ENCODE measurements at places on chromosomes 1 and 21.

- DNase-seq = no peak
Observed at GRCh38 chr21:45639206-45640000, 4.1 kb upstream of the PCBP3 start.

DNA sequence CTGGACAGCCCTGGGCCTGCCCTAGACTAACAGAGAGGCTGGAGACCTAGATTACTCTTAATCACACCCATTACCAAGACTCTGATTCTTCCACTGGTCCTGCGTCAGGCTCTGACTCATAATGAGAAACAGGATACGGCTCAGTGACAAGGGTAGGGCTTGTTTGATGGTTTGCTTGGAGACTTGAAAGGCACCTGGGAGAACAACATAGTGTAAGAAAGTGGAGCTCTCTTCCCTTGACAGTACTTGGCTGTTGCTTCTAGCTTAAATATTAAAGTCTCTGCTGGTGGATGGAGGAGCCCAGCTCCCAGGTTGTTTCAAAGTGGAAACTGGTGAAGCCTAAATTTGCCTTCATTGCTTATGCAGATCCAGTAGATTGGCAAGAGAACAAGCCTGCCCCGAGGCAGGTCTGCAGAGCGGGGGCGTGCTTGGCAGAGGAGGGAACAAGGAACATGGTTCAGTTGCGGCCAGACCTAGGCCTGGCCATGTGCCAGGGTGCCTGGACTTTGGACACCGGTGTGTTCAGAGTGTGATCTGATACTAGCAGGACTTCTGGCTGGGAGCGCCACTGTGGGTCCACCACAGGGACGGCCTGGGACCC lies 480.6 kb downstream of the CAMTA1 start:
- DNase-seq = no peak

- no peak for DNase-seq
Observed at GRCh38 chr1:44315521-44315920, 39.5 kb downstream of the ERI3 start.

GRCh38 chr1:110360431-110360830 lies 21.3 kb downstream of the RBM15 start:
- DNase-seq = no peak

- DNase-seq = no peak
Observed at GRCh38 chr1:201318504-201319340, 35.4 kb downstream of the PKP1 start.

DNA sequence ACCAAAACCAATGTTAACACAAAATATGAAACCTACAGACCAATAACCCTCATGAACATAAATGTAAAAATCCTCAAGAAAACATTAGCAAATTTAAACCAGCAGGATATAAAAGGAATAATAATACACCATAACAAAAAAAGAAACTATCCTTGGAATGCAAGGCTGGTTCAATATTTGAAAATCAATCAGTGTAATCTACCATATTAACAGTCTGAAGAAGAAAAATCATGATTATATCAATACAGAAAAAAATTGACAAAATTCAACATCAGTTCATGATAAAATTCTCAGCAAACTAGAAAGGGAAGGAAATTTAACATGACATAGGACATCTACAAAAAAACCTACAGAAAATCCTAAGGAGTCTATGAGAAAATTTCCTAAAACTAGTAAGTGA lies 19.8 kb downstream of the PRMT2 start:
- no peak for DNase-seq

GRCh38 chr1:60428127-60428526 lies 354.6 kb upstream of the C1orf87 start:
- no peak for DNase-seq

DNA sequence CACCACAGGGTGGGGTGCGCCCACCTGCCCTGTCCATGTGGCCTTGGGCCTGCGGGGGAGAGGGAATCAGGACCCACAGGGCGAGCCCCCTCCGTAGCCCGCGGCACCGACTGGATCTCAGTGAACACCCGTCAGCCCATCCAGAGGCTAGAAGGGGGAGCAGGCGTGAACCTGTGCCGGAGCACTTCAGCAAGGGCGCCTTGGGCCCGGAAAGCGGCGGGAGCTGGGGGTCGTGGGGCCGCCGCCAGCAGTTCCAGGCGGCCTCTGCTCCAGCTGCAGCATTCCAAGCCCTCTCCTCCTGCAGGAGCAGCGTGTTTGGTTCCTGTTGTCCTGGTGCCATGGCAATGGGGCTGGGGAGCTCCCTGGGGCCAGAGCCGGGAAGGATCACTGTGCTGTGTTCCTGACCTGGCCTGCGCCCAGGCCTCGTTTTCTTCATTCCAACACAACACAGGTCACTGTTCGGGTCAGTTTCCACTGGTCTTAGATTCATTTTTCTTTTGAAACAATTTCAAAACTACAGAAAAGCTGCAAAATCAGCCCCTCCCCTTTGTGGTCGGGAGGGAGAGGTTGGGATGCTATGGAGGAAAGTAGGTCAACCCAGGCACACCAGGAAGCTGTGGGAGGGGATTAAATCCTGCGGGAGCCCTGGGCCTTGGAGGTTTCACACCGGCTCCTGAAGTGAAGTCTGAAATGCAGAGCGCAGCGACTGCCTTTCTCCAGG lies 18.8 kb downstream of the SLX9 start:
- DNase-seq = no peak

- no peak for DNase-seq
Observed at GRCh38 chr1:231134624-231135023, 27.2 kb upstream of the TRIM67 start.

DNA sequence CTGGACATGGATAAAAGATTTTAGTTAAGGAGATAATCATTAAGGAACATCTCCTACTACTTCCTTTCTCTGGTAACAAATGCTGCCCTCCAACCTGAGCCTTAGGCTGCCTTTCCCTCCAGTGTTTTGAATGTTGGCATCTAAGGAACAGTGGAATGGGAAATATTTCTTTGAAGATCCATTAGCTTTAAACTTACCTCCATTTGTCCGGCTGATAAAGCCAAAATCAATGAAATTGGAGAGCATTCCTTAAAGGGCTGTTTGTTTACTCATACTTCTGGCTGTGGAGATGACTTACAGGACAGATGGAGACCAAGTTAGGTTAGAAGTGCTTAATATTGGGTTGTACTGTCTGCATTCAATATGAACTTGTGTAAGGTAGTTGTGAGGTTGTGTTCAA lies 439.1 kb downstream of the PLA2G4A start:
- no peak for DNase-seq

Measured in activated CD4-positive, alpha-beta T cell treated with anti-CD3 and anti-CD28 coated beads for 1 hour (primary cell).